ENCODE measurements at places on chromosomes 3 and 15.

DNA sequence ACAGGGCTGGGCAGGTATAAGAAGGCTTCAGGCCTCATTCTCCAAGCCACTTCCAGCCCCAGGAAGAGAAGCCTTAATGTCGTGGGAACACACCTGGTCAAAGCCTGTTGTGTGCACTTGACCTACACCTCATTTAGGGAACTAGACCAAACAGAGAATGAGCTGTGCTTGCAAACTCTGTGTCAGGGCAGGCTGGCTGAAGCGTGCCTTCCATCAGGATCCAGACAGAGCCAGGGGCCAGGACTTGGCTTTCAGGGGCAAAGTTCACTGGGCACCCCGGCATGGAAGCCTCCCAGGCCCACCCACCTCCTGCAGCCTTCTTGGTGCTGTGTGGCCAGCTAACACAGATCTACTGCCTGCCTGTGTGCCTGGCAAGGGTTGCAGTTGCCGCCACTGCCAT is 11.5 kb downstream of the RBPMS2 start:
- DNase-seq, result no peak

DNA sequence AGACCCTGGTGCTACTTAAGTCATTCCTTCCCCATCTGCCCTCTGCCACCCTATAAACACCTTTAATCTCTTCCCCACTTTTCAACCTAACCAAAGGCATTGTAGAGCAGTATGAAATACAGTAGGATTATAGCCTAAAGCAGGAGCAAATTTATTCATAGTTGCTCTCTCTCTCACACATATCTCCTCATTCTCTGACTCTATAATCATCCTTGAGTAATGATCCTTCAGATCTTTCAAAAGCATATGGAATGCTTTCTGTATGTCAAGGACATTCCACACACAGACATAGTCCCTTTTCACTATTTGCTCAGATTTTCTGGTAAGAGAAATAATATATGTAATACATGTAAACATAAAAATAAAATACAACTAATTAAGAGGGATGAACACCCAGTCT is 54.1 kb downstream of the TRPC1 start:
- DNase-seq, result no peak

GRCh38 chr3:57434041-57434440 is 110.1 kb downstream of the DNAH12 start:
- DNase-seq, result no peak

DNA sequence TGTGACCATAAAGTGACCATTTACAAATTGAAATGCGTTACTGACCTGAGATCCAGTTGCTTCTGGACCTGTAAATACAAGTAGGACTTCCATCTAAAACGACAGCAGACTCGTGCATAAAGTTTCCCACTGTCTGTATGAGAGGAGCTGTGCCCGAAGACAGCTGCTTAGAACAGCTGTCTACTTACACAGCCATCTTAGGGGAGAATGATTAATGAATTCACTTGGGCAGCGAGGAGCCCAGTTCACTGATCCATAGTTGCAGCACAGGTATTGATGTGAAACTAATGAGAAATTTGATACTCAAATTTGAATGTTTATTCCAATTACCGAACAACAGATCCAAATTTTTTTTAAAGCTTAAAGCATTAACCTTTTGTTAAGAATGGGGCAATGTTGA is 748.1 kb downstream of the NR2F2 start:
- DNase-seq, result no peak

GRCh38 chr15:67156426-67156825 is 91.0 kb downstream of the SMAD3 start:
- DNase-seq, result no peak

GRCh38 chr3:172520301-172520831 is 2.9 kb downstream of the TNFSF10 start:
- DNase-seq, result no peak

GRCh38 chr3:71776538-71776937 is 8.4 kb downstream of the PROK2 start:
- DNase-seq, result no peak

DNA sequence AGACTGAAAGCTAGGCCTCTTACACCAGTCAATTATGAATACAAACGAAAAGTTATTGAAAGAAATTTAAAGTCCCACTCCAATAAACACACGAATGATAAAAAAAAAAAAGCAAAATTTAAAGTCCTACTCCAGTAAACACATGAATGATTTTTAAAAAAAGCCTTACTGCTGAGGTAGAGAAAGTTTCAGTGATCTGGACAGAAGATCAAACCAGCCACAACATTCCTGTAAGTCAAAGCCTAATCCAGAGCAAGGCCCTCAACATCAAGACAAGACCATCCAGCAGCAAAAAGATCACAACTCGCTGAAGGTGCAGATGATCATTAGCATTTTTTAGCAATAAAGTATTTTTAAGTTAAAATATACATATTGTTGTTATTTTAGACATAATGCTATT is 95.6 kb upstream of the LIPC start:
- no peak for DNase-seq

- DNase-seq, result no peak
These were observed 277.7 kb upstream of the ROPN1 start for GRCh38 chr3:124269619-124270018.

DNA sequence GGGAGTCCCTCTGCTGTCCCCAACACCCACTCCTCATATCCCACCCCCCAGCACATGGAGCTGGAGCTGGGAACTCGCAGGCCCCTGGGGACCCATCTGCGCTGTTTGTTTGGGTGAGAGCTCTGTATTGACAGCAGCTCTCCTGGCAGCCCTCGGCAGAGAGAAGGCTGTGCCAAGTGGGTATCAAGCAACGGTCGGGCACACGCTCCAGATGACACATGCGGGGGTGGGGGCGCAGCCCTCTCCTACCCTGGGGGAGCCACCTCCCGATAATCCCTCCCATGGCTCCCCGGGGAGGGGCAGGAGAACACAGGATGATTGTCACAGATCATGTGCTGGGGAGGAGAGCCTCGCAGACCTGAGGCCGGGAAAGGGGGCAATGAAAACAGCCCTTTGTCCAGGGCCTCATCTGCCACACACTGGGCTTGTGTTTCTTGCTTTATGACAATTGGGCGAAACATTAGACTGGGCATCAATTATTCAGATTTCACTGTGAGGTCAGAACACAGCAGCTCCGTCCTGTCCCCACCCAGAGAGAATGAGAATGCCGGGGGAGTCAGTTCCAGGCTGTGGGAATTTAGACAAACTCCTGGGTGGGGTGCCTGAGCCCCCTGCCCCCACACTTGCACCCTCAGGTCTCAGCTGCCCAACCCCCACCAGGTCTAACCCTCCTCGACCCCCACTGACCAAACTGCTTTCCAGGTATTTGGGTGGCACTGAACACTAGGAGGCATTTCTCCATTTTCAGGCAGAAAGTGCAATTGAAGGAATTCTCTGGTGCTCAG is 46.4 kb upstream of the KLF13 start:
- no peak for DNase-seq

GRCh38 chr15:98855067-98855814 is 152.4 kb downstream of the PGPEP1L start:
- no peak for DNase-seq

DNA sequence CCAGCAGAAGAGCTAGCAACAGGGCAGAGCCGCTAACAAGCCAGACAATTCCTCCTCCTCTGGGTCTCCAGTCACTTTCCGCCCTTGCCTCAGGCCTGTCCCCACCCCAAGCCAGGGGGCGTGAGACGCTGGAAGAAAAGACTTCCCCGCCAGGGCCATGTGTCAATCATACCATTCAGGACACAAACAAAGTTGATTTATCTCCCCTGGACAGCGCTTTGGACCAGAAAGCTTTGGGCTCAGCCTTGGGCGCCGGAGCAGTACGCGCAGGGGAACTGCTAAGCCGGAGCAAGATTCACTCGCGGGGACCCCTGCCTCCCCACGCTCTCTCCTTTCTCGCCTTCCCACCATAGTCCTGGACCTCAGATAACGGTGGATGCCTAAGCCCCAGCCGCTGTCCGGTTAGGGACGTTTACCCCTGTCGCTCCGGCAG is 479 bp downstream of the LRRC2 start:
- no peak for DNase-seq

DNA sequence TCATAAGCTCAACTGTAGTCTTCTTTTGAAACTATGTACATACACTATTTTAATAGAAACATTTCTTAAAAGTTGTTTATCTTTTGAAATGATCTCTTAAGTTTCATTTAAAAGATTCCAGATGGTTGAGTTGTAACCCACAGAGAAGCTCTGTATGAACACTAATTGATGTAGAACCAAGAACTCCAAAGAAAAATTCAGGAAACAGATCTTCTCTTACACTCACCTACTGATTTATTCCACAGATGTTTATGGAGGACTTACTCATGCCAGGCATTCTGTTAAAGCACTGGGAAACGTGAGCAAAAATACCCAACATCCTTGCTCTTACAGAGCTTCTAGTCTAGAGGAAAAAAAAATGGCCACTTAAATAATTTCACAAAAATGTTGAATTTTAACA is 551.1 kb downstream of the NAALADL2 start:
- no peak for DNase-seq

DNA sequence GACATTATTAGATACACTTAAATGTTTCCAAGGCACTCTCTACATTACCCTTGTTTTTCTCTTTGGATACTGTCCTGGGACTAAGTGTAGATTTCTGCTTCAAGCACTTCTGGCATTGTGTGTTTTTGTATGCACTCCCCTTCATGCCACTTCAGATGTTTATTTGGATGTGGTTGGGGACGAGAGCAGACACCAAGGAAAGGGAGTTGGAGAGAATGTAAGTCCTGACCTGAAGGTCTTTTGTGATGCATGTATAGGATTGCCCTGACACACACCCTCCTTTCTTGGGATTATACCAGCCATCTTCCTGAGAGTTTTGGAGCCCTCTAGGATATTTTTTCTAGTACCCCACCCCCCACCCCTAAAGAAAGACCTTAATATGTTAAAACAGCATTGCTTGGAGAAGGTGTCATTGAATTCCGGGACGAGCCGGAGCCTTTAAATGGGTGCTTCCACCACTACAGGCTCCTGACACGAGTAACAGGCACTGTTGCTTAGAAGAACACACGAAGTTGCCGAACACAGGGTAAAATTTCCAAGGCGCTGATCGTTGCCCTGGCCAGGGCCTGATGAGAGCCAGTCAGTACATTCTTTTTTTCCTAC is 22.7 kb downstream of the PSMD6 start:
- DNase-seq, result no peak

DNA sequence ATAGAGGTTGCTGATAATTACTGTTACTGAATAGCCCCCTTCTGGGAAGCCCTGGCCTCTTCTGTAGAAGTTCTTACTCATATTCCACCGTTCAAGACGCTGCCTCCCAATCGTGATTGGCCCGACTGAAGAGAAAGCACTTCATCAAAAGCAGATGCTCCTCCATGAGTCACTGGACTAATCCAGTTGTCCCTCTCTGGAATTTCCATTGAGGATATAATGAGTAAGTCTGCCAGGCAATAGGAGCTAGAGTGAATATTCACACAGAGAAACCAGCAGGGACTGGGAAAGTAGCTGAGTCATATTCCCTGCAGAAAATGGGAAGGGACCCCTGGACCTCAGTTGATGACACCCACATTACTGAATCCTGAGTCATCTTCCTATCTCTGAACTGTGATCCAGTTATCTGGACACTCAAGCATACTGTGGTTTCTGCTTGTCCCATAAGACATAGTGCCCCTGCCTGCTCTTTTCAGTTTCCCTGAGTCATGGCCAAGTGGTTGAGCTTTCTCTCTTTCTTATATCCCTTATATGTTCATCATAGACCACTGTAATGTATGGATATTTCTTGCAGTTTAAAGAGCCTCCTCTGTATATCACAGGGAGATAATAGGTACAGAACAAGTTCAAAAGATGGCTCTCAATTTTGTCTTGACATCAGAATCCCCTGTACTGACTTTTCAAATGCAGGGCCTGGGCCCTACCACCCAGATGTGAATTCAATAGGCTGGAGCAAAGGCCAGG is 151.2 kb upstream of the CDIN1 start:
- no peak for DNase-seq

- DNase-seq, result no peak
These were observed 213.0 kb upstream of the ROBO2 start for GRCh38 chr3:76826861-76827260.

DNA sequence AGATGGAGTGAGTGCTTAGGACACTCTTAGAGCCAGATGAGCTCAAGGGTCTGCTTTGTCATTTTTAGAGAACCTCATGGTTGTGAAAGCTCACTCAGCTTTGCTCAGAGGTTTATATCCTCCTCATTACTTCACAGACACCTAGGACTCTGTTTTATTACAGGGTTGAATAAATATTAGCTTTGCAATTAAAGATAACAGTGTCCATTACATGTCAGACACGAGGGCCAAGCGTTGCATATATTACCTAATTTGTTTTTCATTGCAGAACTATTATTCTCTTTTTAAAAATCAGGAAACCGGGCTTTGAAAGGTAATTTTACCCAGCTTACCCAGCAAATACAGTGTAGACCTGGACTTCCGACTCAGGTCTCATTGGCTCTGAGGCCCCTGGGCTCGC is 16.1 kb downstream of the MAP6D1 start:
- DNase-seq, result no peak

DNA sequence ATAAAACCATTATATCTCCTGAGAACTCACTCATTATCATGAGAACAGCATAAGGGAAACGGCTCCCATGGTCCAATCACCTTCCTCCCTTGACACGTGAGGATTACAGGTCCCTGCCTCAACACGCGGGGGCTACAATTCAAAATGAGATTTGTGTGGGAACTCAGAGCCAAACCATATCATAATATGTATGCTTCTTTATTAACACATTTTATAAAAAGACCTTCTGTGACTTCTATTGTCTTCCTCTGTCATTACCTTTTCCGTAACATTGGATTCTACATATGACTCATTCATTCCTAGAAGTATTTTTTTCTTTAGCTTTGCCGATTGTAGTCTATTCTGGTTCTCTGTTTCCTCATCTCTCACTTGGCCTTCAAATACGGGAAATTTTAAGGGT is 267.2 kb upstream of the ROBO1 start:
- DNase-seq, result no peak

DNA sequence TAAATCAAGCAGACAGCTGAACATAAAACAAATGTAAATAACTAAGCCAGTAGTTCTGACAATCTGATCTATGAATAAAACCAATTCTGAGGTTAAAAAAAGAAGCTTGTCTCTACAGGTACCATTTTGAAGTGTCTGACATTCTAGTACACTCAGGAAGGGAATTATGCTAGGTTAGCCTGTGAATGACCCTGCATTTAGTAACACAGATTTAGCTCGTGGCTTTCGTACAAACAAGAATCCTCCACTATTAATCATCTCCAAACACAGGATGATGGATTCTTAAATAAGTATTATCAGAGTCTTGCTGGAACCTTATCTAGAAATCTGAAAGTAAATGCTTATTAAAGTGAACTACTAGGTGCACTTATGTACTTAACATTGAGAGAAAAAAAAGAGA is 1120.1 kb downstream of the ROBO1 start:
- no peak for DNase-seq

DNA sequence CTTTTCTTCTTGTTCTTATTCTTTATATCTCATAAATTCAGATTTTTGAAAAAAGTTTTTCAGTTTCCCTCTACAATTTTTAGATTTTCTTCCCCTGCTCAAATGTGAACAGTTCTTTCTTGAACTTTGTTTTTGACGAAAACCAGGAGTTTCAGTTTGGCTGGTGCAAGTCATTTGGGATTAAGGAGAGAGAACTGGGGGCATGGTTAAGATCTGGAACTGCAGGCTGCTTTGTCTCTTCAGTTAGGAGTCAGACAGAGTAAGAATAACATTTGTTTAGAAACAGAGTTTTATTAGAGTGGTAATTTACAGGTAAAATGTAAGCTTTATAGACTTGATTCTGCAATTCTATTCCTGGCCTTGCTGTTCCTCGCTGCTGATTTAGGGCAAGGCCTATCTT is 310.5 kb upstream of the C2CD4B start:
- no peak for DNase-seq
